ENCODE measurements at places on chromosomes 1 and 21. TPM values are rescaled to one million over a fixed set of nuclear protein-coding genes. Genes with fewer than 3 reads are reported as not detected.

C1orf87 gene
- under 0.01 TPM for total RNA-seq

AGBL4 gene
- total RNA-seq: 3.0 TPM

TAS1R2 gene
- total RNA-seq: not detected

WNT3A gene
- total RNA-seq: not detected

HLX gene
- total RNA-seq: 1.2 TPM

SPATA45 gene
- 0.49 TPM for total RNA-seq

PLA2G2C gene
- total RNA-seq: not detected

MDM4 gene
- 46.0 TPM for total RNA-seq

ZYG11A gene
- total RNA-seq: 0.25 TPM

DNM3 gene
- 94.2 TPM for total RNA-seq

METTL25B gene
- total RNA-seq: 6.6 TPM

C1QA gene
- total RNA-seq: 3.2 TPM

LMX1A gene
- total RNA-seq: not detected

FCGR2B gene
- 0.25 TPM for total RNA-seq

PYHIN1 gene
- 0.25 TPM for total RNA-seq

C1orf115 gene
- 37.1 TPM for total RNA-seq

TTC24 gene
- total RNA-seq: not detected

Measured in temporal lobe (tissue), 4 donors.